Kidney tubule cell (primary cell): ENCODE measurements at places on chromosomes 13 and 19.

DNA sequence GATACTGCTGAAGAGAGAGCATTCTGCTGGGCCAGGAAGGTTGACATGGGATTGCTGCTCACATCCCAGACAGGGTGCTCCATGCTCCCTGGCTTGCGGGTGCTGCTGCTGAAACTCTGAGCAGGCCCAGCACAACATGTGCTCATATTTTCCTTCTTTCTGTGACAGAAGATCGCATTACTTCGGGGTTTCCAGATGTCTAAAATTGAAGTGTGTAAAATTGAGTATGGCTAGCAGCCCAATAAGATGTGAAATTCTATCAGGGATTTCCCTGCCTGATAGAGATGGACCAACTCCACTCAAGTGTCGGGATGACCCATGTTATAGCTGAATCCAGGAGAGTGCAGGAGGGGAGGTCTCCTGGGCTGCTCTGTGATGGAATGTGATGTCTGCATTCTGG is 55.6 kb upstream of the KL start:
- no peak for DNase-seq

GRCh38 chr19:13849991-13850909 is 26.7 kb upstream of the NANOS3 start:
- DNase-seq = peak; percentile 88

- peak; percentile 62 for DNase-seq
These were observed 606 bp downstream of the ERCC5 start for GRCh38 chr13:102846261-102847015.

GRCh38 chr19:38135150-38135998 is 88.6 kb downstream of the DPF1 start:
- DNase-seq = no peak

GRCh38 chr19:1511318-1512317 is 1.2 kb downstream of the ADAMTSL5 start:
- no peak for DNase-seq

GRCh38 chr19:21158523-21159135 is 16.8 kb downstream of the ZNF431 start:
- DNase-seq = peak; percentile 32

DNA sequence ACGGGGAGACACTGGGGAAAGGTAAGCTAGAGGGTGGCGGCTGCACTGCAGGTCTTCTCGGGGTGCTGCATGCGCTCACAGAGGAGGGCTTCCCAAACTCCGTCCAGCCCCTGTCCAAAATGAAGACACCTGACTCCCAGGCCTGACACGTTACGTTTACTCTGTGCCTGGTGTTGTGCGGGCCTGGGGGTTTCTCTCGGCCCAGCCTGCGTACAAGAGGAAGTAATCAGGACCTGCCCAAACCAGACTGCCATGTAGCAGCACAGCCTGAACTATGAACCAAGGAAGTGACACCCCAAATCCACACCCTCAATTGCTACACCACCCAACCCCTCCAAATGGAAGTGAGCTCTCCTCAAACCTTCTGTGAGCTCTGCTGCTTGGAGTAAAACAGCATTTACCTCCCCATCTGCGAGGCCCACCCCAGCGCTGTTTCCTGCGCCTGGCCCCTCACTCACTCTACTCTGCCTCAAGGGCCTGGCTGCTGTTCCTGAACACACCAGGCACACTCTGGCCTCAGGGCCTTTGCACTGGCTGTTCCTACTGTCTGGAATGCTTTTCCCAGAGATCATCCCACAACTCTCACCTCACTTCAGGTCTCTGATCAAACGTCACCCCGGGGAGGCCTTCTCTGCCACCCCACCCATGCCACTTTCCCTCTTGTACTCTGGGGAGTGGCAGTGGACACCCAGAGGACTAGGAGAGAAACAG is 3.0 kb downstream of the HSPBP1 start:
- no peak for DNase-seq

- peak; percentile 17 for DNase-seq
These were observed 12.8 kb upstream of the CEACAM3 start for GRCh38 chr19:41783612-41784011.

GRCh38 chr19:16017138-16017490 is 59.2 kb upstream of the TPM4 start:
- no peak for DNase-seq

- peak; percentile 32 for DNase-seq
These were observed 19.1 kb downstream of the GPR183 start for GRCh38 chr13:99288089-99288488.

GRCh38 chr19:29606420-29606747 is 301 bp downstream of the POP4 start:
- DNase-seq = no peak
